ENCODE measurements at places on chromosomes 11 and 22.

- no peak for DNase-seq
These were observed 165.7 kb downstream of the MN1 start for GRCh38 chr22:27635852-27636251.

GRCh38 chr22:32817137-32817730 is 15.7 kb downstream of the TIMP3 start:
- DNase-seq: no peak

GRCh38 chr22:39209756-39210155 is 35.0 kb downstream of the PDGFB start:
- DNase-seq: no peak

- DNase-seq: no peak
These were observed 36.1 kb upstream of the OR8B8 start for GRCh38 chr11:124481365-124482323.

DNA sequence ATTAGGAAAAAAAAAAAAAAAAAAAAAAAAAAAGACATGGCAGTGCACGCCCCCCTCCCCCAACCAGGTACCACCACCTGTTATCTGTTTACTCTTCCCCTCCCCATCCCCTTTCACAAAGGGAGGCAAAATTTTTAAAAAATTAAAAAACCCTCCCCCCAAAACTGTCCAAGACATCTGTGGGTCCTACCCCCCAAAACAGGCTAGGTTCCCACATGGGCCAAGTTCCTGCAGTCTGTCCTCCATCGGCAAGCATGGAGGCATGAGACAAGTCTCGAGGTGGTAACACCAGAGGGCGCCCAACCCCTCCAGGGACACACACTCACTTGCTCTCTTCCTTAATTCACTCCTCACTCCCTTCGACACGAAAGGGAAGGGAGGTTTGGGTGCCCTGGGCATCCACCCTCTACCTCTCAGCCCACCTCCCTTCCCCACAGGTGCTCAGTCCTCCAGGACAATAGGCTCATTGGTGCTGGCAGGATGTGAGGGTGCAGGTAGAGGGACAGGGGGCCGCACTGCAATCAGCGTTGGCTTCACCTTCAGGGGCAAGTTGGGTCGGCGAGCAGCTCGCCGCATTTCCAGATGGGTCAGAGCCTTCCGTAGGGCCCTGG is 2.2 kb upstream of the TUT1 start:
- DNase-seq: peak; percentile 77

- DNase-seq: no peak
These were observed 33.9 kb downstream of the ARRB1 start for GRCh38 chr11:75317446-75318122.

DNA sequence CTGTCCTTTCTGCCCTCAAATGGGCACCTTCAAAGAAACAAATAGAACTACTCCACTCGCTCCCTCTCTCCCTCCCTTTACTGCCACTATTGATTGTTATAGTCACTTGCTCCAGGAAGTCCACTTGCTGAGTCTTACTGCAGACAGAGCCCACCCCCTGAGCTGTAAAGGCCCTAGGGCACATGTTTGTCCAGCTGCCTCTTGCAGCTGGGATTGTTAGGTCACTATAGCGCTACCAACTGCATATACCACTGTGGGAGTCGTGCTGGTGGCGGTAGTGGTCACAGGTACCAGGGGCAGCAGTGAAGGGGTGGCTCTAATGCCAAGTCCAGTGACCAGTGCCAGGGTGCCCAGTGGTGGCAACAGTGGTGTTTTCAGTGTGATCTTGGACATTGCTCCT is 4.4 kb upstream of the SREBF2 start:
- DNase-seq: no peak

- DNase-seq: no peak
These were observed 28.1 kb downstream of the RRAS2 start for GRCh38 chr11:14330881-14331280.

DNA sequence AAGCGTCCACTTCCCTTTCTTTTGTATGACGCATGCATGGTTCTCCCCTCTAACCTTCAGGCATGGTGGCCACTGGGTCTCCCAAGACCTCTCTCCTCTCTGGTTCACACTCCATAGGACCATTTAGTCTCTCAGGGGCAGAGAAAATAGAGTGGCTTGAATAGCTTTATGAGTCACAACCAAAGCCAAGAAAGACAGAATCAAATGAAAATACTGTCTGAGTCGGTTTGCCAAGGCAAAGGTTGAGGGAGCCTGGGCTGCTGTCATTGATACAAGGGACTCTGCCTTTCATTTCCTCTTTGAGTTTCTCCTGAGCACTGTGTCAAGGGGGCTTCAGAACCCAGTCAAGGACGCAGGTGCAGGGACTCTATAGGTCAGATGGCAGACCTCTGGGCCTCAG is 44.2 kb downstream of the TENM4 start:
- no peak for DNase-seq

GRCh38 chr22:16967453-16968217 is 40.4 kb downstream of the GAB4 start:
- no peak for DNase-seq

- DNase-seq: no peak
These were observed 571.4 kb upstream of the FAT3 start for GRCh38 chr11:91653079-91653754.

- no peak for DNase-seq
These were observed 37.8 kb downstream of the PRR5L start for GRCh38 chr11:36333897-36334296.

- DNase-seq: peak; percentile 50
These were observed 37.7 kb upstream of the GNB1L start for GRCh38 chr22:19892257-19892879.

- no peak for DNase-seq
These were observed 47.6 kb downstream of the ST3GAL4 start for GRCh38 chr11:126403022-126403581.

DNA sequence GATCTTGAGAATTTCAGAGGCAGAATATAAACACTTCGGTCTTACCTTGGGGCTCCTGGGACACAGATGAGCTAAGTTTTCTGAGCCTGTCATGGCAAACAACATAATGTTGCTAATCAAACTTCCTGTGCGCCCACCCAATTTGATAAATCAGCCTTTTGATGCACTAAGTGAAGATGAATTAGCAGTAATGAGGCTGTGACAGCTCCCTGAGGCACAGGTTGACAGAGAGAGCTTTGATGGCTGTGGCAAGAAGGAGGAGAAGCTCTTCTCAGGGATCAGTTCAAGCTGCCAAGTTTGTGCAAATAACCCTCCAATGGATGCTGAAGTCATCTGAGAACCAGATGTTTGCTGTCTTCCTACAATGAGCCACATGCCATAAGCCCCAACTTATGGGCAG is 34.4 kb downstream of the DRD2 start:
- no peak for DNase-seq

DNA sequence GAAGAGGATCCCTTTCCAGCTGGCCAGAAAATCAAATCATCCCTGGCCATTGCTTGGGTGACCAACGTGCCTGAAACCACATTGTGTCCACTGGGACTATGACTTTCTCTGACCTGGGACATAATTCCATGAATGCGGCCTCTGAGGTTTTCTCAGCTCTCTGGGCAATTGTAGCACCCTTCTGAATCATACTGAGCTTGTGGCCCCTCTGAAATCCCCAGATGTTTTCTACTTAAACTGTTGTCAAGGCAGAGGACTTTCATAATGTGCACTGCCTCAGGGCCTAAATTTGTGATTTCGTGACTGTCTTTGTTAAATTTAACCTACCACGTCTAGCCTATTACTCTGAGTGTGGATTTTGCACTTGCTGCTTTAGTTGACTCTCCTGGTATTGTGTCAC is 321.1 kb upstream of the PLET1 start:
- no peak for DNase-seq

- DNase-seq: no peak
These were observed 5.2 kb downstream of the MLC1 start for GRCh38 chr22:50080077-50080465.

DNA sequence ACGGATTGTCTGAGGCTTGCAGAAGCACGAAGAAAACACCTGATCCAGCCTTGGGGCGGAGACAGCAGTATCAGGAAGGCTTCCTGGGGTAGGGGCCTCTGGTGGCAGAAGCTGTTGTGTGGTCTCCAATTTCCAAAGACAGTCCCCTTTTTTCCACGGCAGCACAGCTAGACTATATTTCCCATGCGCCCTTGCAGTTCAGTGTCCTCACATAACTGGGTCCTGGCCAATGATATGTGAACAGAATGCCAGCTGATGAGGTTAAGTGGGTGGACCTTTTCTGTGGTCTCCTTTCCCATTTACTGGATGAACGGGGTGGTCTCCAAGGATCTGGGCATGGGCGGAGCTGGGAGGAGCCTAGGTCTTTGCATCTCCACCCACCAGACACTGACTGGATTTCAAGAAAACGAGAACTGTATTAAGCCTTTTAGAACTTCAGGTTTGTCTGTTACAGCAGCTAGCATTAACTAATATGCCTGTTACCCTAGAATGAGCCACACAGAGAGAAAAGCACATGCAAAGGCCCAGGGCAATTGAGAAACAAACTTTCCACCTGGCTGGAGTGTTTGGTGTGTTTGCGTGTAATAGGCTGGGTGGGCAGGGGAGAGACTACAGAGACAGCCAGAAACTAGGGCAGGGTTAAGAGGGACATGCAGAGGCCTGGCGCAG is 6.2 kb downstream of the GAL3ST1 start:
- no peak for DNase-seq

GRCh38 chr11:12152321-12152720 is 41.9 kb downstream of the MICAL2 start:
- no peak for DNase-seq

- no peak for DNase-seq
These were observed 2.8 kb upstream of the SIPA1 start for GRCh38 chr11:65634905-65635731.

DNA sequence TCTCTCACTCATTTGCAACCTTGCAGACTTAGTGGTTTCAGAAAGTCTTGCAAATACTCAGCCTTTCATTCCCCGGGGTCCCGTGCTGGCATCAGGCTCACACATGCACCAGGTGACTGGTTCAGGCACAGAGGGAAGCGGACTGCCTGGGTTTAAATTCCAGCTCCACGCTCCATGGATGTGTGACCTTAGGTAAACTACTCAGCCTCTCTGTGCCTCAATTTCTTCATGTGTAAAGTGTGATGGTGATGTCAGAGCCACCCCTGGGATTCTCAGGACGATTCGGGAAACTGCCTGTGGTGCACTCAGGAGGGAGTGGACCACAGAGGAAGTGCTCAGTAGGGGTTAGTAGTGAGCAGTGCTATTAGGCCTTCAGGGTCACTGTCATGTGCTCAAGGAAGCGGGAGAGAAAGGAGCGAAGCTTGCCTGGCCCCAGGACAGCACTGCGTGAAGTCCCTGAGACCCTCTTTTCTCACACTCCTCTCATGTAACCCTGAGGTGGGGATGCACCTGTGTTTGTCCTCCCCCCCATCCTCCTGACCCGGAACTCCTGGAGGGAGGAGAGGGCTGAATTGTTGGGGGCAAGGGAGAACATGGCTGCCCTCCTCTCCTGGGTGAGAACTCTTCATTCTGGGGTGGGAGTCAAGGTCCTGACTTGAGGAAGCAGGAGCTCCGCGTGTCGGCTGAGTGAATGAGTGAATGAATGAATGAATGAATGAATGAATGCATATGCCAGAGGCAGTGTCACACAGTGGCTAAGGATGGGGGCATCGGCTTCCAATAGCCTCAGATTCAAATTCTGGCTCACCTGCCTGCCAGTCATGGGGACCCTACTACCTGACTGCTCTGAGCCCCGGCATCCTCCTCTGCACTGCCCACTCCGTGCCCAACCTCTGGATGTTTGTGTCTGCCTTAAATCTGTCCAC is 14.4 kb upstream of the UPK3A start:
- DNase-seq: no peak

Data from activated CD4-positive, alpha-beta T cell treated with anti-CD3 and anti-CD28 coated beads, Interleukin-2, amount 50 U/mL, for 4 hours (primary cell).